Spleen (tissue), 13 donors: ENCODE measurements at places on chromosomes 16 and 17. TPM values are rescaled to one million over a fixed set of nuclear protein-coding genes. Genes with fewer than 3 reads are reported as not detected.

DNA sequence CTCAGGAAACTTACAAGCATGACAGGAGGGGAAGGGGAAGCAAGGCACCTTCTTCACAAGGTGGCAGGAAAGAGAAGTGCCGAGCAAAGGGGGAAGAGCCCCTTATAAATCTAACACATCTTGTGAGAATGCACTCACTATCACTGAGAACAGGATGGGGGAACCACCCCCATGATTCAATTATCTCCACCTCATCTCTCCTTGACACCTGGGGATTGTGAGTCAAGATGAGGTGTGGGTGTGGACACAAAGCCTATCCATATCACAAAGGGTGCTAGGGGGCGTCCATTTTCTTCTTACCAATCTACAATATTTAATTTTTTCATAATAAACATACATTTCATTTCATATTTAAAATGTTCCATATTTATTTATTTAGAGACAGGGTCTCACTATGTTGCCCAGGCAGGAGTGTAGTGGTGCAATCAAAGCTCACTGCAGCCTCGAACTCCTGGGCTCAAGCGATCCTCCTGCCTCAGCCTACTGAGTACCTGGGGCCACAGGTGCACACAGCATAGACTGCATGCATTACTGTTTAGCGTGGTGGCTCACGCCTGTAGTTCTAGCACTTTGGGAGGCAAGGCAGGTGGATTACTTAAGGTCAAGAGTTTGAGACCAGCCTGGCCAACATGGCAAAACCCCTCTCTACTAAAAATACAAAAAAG lies 26.5 kb upstream of the FAAP100 start:
- no peak overlapping the region for H3K27ac ChIP-seq
- H3K4me1 ChIP-seq: peaks cover 5% of the 10 kb centered on the region
- no peaks in the 10 kb centered on the region for H3K27me3 ChIP-seq

DNA sequence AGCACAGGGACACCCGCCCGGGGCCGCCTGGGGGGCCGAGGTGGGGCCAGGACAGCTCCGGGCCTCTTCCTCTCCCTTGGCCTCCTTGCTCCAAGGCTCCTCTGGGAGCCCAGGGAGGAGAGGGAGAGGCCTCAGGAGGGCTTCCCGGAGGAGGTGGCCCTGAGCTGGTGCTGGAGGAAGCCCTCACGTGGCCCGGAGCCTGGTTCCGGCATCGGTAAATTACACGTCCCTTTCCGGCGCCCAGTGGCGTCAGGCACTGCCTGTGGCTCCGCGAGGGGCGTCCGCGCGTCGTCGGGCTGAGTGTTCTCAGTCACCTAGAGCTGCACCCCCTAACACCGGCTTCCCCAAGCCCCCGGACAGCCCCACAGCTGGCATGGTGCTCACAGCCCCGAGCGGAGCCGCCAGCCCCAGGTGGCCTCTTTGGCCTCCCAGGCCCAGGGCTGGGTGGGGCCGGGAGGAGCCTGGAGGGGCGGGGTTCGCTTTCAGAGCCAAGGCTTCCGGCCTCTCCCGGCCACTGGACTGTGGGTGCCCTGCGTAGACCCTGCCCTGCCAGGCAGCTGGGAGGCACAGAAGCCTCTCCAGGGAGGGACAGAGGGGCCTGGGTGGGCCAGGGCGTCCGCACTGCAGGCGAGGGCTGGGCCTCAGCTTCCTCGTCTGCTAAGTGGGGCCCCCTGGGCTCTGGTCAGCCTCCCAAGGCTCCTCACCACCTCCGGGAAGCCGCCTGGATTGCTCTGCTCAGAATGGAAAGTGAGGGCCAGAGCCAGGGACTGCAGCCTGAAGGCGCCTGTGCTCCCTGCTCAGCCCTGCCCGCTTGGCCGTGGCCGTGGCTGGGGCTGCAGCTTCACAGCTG lies 27.9 kb upstream of the SSTR5 start:
- no peaks in the 10 kb centered on the region for H3K36me3 ChIP-seq
- H3K4me1 ChIP-seq: no peaks in the 10 kb centered on the region
- no peak overlapping the region for H3K27ac ChIP-seq
- H3K27me3 ChIP-seq: peaks cover 50% of the 10 kb centered on the region
- DNase-seq: no peak

GRCh38 chr17:76578376-76578775 lies 7.3 kb downstream of the ST6GALNAC2 start:
- H3K27ac ChIP-seq: no peak overlapping the region
- H3K27me3 ChIP-seq: no peaks in the 10 kb centered on the region
- no peak for DNase-seq

Gene PHOSPHO1
- total RNA-seq: 1.5 TPM

Gene KRT32
- not detected for total RNA-seq

Gene HS3ST3A1
- total RNA-seq: 17.3 TPM

Gene PRAC2
- not detected for total RNA-seq
